ENCODE measurements at places on chromosomes 4 and X.

DNA sequence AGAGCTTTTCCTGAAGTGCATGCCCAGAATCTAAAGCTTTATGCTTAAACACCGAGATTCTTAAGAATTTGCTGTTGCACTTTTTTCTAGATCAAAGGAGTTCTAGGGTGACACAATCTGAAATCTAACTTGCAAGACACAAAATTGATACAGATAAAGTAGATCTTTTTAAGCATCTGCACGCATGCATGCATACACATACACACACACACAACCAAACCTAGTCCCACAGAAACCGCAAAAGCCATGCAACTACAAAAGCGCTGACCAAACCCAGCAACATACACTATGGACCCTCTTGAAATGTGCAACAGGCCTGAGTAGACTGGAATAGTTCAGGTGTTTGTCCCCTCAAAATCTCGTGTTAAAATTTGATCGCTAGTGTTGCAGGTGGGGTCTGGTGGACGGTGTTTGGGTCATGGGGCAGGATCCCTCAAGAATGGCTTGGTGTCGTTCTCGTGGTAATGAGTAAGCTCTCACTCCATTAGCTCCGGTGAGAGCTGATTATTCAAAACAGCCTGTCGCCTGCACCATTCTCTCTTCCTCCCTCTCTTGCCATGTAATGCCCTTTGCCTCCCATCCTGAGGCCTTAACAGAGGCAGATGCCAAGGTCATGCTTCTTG, 52.7 kb downstream of the IRF2 start:
- DNase-seq = no peak

DNA sequence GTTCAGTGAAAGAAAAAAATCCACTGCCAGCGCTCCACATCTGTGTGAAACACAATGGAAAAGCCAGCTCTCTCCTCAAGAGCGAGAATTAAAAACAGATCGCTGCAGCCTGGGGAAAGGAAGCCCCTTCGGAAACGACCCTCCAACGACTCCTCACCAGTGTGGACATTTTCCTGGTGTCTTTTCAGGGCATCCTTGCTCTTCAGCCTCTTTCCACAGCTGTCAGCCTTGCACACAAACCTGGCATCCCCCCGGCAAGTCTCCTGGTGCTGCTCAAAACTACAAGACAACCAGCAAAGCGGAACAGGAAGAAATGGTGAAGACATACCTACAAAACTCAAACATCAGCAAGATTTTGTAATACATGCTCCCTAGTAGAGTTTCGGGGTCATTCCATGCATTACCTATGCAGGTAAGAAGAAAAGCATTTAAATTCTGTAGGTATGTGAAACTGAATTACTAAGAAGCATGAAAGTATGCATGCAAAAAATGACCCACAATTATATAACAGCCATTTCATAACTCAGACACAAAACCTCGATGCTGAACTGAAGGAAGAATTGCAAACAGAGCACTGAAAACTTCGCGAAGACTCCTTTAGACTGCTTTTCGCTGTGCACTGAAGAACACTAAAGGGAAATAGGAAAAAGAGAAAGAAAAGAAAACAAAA, 106.1 kb downstream of the PRDM5 start:
- no peak for DNase-seq

GRCh38 chr4:3648731-3649130, 116.5 kb upstream of the LRPAP1 start:
- no peak for DNase-seq

DNA sequence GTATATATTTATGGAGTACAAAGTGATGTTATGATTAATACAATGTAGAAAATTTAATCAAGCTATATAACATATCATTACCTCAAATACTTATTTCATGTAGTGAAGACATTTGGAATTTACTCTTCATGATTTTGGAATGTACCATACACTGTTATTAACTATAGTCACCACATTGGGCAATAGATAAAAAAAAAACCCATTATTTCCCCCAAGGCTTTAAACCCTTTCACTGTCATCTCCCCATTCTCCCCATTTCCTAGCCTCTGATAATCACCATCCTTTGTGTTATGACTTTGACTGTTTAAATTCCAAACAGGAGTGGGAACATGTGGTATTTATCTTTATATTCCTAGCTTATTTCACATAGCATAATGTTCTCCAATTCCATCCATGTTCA, 2189.1 kb upstream of the AGA start:
- DNase-seq = no peak

- no peak for DNase-seq
Observed at GRCh38 chr4:47741200-47741599, 96.7 kb downstream of the CORIN start.

DNA sequence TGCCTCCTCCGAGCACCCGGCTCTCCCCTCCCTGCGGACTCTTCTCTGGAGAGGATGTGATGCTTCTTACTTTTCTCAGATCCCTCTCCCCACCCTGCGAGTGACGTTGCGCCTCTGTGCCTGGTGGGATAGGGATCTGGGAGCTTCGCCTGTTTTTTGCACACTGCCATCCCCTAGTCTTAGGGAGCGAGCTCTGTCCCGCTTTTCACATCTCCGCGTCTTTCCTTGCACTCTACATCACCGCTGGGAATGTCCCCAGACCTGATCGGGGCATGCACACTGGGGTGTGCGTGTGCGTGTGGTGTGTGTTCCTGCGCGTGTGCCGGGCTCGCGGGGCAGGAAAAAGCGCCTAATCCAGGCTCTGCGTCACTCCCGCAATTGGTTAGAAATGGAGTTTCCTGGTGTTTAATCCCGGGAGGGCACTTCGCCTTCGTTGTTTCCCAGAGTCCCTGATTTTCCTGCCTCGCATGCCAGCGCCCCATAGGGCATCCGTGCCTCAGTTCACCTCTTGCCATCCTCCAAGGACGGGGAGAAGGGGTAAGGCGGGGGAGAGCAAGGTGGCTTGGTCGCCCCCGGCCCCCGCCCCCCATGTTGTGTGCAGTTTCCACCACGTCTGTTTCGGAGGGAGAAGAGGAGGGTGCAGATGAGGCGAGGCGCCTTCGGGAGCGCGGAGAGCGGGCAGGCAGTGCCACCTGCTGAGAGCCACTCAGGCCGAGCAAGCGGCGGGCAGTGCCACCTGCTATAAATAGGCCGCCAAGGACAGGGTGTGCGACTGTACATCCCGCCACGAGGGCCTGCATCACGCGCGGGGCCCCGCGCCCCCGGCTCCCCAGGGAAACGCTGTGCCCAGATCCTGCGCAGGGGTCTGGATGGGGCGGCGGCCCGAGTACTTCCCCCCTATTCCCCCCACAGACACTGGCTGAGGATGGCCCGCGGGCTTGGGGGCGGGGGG, 759 bp upstream of the TBC1D1 start:
- DNase-seq = peak; percentile 15

DNA sequence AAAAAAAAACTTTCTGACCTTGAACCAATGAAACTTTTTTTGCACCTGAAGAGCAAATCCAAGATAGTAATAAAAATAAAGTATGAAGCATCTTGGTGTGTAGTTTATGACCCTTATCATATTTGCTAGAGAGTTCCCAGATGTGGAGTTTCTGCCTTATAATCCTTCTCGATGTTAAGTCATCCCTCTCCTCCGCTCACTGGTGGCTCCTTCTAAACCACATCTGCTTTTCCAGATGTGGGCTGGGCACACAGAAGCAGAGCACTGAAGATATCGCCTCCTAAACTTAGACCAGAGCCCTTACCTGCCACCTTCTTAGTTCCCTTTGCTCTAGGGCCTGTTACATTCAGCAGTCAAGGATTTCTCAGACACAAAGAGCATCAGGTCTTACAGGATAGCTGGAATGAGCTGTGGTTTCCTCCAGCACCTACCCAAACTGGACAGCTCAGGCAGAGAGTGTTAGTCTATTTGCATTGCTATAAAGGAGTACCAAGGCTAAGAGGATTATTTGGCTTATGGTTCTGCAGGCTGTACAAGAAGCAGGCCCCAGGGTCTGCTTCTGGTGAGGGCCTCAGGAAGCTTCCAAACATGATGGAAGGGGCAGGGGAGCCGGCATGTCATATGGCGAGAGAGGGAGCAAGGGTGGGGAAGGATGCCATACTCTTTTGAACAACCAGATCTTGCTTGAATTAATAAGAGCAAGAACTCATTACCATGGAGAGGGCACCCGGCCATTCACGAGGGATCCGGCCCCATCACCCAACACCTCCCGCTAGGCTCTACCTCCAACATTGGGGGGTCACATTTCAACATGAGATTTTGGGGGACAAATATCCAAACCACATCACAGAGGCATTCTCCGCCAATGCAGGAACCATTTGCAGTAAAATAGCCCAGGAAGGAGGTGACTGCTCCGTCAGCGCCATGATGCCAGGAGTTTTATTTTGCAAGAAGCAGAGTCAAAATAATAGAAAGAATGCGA, 75.6 kb upstream of the HELT start:
- no peak for DNase-seq

DNA sequence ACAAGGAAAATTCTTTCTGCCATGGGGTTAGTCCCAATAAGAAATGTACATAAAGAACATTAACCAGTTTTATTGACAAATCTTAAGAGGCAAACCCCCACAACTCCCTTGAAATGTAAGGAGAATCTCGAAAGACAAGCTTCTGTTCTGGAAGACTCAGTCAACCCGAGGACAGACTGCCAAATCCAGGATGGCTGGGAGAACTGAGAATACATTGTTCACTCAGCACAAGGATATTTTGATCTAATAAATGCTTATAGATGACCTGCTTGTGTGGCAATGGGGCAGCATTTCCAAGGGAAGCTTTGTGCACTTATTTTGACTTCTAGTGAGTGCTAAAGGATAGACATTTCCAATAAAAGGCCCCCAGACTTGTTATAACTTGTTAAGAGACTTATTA, 280.4 kb downstream of the DHX15 start:
- no peak for DNase-seq

DNA sequence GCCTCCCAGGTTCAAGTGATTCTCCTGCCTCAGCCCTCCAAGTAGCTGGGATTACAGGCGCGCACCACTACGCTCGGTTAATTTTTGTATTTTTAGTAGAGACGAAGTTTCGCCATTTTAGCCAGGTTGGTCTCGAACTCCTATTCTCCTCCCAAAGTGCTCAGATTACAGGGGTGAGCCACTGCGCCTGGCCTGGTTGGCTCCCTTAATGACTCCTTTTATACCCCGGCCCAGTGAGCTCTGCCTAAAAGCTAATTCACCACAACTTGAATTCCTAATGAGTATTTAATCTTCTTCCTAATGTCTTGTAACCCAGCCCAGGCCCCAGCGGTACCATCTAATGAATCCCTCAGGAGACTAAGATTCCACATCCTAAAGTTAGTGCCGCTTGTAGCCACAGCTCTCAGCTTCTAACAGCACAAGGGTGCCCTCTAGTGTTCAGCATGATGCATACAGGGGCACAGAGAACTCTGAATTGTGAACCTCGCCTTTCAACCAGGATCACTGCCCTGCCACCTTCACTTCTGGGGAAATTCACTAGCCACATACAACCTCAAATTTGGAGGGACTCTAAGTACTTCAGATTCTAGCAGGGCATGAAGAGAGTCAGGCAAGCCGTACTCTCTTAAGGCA, 89.5 kb downstream of the OR13H1 start:
- DNase-seq = peak; percentile 7

DNA sequence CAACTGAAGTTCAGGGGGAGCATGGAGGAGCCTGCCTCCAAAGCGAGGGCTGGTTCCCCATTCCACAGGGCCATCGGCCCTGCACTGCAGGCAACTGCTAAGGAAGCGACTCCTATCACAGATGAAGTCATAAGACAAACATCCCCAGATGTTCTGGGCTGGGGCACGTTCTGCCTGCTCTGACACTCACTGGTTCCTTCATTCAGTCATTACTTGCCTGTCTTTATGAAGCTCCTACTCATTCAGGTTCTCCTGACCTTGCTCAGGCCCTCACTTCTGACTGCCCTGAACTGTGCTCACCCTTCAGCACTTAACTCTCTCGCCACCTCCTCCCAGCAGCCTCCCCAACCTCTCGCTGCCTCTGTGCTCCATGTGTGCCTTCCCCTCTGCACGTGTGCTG, 2.5 kb upstream of the SLC2A9 start:
- no peak for DNase-seq

DNA sequence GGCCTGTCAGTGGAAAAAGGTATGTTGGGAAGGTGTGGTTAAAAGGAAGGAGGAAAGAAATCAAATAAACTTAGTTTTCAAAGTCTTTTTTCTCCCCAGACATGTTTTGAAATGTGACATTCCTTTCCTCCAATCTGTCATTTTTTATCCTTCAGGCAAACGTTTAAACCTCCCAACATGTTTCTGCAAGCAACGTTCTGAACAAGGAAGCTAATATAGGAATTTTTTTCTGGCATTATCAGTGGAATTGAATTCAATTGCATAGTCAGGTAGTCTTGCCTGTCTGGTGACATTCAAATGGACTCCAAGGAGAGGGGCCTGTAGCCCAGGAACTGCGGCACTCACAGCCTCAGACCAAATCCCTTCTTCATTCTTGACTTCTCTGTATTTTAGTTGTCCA, 30.0 kb upstream of the RASSF6 start:
- no peak for DNase-seq

DNA sequence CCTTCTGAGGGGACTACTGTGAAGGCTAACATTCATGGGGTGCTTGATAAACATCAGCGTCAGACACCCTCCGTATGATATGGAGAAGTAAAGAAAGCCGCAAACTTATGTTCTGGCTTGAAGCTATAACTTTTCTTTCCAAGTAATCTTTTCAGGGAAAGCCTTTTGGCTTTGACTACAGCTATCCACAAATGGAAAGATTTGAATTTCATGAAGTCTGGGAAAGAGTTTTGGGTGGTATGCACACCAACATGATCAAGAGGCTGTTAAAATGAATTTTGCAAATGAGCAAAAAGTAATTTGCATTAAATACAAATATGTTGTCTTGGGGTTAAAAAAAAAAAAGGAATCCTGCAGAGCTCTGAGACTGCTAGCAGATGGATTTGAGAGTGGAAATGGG, 114.8 kb upstream of the LIMCH1 start:
- no peak for DNase-seq

- no peak for DNase-seq
Observed at GRCh38 chr4:8284391-8284790, 14.8 kb downstream of the HTRA3 start.

- no peak for DNase-seq
Observed at GRCh38 chrX:45735571-45735970, 534.9 kb upstream of the DIPK2B start.

- no peak for DNase-seq
Observed at GRCh38 chr4:177220376-177220775, 89.3 kb upstream of the NEIL3 start.

- DNase-seq = no peak
Observed at GRCh38 chr4:184826691-184827270, 1.0 kb upstream of the ACSL1 start.

- no peak for DNase-seq
Observed at GRCh38 chr4:147482281-147482680, 1.4 kb downstream of the EDNRA start.

- DNase-seq = no peak
Observed at GRCh38 chr4:135316266-135316779, 1114.7 kb upstream of the PABPC4L start.

DNA sequence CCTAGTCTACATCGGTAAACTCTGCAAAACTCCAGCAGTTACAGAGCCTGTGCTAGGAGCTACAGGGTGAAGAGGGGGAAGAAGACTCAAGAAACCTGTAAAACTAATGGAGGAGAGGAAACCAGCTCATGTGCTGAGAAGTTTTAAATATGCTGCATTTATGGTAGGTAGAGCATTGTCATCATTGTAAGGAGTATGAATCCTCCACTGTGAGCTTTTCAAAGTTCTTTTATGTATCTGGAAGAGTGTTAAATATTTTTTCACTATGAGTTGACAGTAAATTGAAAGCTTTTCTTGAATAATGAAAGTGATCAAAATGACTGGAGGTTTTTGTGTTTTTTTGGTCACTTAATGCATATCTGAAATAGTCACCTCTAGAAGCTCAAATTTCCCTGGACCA, 46.2 kb downstream of the SEPTIN11 start:
- no peak for DNase-seq

- DNase-seq = no peak
Observed at GRCh38 chr4:16136311-16136710, 52.5 kb upstream of the PROM1 start.

GRCh38 chr4:47210828-47211227, 179.5 kb downstream of the GABRB1 start:
- DNase-seq = no peak

Measured in activated CD4-positive, alpha-beta T cell treated with anti-CD3 and anti-CD28 coated beads for 1 hour (primary cell).